ENCODE measurements at places on chromosomes 3 and 15. TPM values are rescaled to one million over a fixed set of nuclear protein-coding genes. Genes with fewer than 3 reads are reported as not detected.

The SLC28A2 gene
- total RNA-seq, result not detected

The CCDC54 gene
- not detected for total RNA-seq

The NDUFB4 gene
- 126 TPM for total RNA-seq

The TMIE gene
- total RNA-seq, result not detected

Data from pericardium fibroblast (primary cell).